ENCODE measurements at places on chromosomes 2 and 18.

DNA sequence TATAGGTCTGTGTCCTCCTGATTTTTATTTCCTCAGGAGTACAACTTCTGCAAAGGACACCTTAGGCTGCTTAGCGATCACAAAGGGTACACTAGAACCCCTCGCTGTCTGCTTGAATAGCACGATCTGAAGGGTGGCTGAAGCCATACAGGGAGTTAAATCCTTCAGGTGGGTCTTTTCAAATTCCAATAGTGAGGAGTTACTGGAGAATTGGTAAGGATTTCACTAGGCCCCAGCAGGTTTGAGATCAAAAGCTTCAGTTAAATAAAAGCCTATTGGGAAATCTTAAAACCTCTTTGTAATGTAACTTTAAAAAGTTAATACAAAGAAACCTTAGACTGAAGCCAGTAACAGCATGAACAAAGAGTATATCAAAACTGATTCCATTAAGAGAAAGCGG is 613.1 kb downstream of the ZEB2 start:
- DNase-seq = no peak

- DNase-seq = no peak
Measured at GRCh38 chr2:174438146-174438886, 42.8 kb downstream of the SCRN3 start.

GRCh38 chr18:25187521-25188192 is 164.3 kb downstream of the ZNF521 start:
- DNase-seq = no peak

GRCh38 chr2:188789951-188790350 is 184.2 kb upstream of the COL3A1 start:
- no peak for DNase-seq
